SHP77 treated with DMSO at 0.1 percent for 48 hours (cell line): ENCODE measurements at places on chromosomes 12 and 14.

GRCh38 chr12:121738340-121738858 lies 25.8 kb downstream of the TMEM120B start:
- DNase-seq = no peak

DNA sequence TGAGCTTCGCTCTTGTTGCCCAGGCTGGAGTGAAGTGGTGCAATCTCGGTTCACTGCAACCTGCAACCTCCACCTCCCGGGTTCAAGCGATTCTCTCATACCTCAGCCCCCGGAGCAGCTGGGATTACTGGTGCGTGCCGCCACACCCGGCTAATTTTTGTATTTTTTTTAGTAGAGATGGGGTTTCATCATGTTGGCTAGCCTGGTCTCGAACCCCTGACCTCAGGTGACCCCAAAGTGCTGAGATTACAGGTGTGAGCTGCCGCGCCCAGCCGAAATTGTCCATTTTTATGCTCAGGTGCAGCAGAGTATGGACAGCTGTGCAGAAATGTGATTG lies 19.2 kb upstream of the CYP46A1 start:
- no peak for DNase-seq

GRCh38 chr14:63273129-63273528 lies 45.6 kb downstream of the GPHB5 start:
- DNase-seq = no peak

DNA sequence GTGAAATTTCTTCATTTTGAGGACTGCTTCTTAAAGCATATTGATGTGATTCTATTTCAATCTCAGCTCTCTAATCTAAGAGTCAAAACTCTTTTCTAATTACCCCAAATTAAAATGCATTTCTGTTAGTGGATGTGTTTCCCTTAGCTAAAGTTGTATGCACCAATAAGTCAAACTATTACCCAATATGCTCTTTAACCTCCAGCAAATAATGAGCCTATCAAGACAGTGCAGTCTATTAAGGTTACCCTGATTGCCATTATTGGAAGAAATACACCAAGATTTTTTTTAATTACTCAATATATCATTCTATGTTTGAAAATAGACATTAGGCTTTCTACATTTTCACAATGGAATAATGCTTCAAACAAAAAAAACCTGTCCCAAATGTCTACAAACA lies 310.0 kb downstream of the BTG1 start:
- DNase-seq = no peak

GRCh38 chr12:29270446-29270845 lies 110.5 kb downstream of the ERGIC2 start:
- no peak for DNase-seq

- DNase-seq = no peak
Observed at GRCh38 chr12:67659292-67659691, 10.7 kb downstream of the DYRK2 start.

DNA sequence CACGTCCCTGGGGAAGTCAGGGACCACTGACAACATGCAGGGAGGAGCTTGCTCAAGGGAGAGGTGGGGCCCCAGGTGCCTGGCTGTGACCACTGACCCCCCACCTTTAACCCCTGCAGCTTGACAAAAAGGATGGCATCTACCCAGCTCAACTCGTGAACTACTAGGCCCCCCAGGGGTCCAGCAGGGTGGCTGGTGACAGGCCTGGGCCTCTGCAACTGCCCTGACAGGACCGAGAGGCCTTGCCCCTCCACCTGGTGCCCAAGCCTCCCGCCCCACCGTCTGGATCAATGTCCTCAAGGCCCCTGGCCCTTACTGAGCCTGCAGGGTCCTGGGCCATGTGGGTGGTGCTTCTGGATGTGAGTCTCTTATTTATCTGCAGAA lies 26.3 kb downstream of the HIP1R start:
- DNase-seq = no peak
